ENCODE measurements at places on chromosomes 3 and 15. TPM values are rescaled to one million over a fixed set of nuclear protein-coding genes. Genes with fewer than 3 reads are reported as not detected.

DNA sequence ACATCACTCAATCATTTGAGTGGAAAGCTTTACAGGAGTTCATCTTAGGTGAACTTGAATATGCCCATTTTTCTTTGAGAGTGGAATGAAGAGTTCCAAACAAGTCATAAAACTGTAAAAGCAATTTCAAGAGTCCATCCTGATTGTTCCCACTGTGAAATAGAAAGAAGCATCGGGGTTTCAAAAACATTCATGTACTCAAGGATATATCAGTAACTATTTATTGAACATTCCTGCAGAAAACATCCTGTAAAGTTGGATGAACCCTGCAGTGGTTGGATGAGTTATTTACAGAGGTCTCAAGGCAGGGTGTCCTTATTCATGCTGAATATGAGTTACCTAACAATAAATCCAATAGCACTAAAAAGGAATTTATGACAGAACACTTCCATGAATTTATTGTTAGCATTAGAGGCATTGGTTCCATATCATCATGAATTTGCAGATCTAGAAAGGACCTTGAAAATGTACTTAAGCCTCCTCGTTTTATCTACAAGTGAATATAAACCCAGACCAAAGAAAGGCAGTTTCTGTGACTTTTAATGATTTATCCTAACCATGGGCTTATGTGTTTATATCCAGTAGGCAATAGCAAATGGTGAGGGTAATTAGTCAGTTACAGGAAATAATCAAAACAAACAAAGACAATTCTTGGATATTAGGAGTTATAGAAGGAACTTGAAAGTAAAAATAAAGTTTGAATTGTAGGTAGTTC lies 361.9 kb upstream of the KCNMB2 start:
- DNase-seq: peak; percentile 36

DNA sequence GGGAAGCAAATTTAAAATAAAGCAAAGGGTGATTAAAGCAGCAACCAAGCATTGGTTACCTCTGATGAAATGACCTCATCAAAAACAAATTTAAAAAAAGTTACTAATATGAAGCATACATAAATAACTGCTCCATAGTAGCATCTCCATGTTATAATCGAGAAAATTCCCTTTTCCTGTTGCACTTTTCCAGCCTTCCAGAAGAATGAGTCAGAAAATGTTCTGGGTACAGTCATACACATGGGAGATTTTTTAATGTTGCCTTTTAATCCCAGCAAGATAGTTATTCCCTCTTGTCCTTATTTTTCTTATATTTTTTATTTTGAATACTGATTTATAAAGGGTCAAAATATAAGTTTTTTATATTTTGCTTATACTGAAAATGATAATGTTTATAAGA lies 2.6 kb upstream of the TMCO5A start:
- DNase-seq: no peak

- DNase-seq: no peak
Observed at GRCh38 chr15:63523306-63523990, 19.1 kb downstream of the USP3 start.

DNA sequence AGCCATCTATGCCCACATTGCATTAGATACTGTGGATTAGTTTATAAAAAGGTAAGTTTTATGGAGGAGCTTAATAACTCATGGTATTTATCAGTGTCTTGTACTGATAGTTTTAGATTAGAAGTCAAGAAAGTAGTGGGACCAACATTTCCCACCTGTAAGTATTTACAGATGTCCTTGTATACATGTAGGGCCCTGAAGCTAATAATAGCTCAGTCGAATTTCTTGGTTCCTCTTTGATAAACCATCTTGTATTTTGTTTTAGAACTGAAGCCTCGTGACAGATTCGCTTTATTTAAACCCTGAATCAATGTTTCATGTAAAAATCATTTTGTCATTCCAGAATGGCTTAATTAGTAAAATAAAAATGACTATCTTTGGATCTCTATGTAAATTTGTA lies 73.4 kb downstream of the CRYBG3 start:
- DNase-seq: no peak

The SLC28A2 gene
- not detected for total RNA-seq

DNA sequence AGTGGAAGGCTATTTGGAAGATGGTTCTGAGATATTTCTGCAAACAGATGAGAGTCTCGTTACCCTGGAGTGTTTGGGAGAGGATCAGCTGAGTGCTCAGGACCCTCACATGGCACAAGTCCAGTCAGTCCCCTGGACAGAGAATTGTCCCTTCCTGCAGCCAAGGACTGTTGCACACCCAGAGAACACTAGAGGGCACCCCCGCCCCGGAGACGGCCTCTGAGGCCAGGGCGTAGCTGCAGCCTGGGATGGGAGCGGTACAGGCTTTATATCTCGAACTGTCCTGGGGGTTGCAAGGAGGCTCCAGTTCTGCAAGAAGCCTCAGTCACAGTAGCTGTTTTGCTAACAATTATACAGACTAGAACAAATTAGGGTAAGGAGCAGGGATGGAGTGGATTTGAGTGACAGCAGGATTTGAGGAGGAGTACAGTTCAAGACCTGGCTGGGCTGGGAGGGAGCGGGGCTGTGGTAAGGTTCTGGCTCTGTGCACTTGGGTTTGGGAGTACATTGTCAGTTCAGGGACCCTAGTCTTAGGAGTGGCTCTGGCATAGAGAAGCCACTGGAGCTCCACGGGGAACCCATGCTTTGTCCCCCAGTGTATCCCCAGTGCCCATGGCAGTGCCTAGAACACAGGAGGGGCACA lies 67.6 kb upstream of the HACD2 start:
- DNase-seq: no peak

- peak; percentile 96 for DNase-seq
Observed at GRCh38 chr3:101036213-101036618, 43.0 kb upstream of the ABI3BP start.

DNA sequence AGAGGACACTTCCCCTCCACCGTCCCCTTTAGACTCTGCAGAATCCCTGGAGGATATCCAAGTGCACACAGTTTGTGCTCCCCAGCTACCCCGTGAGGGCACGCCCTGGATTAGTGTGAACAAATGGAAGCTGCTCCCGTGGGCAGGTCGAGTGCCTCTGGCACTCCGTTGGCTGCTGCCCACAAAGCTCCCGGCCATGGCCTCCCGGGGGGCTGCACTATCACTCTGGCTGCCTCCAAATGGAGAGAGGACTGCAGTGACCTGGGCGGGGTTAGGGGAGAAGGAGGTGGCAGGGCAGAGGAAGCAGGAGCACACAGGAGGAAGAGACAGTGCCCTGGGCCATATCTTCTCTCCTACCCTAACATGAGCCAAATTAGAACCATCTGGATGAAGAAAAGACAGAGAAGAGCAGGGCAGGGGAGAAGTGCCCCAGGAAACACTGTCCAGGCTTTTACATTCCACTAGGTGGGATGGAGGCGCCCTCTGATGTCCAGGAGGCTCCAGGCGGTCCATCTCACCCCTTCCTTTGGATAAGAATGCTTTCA lies 29.4 kb upstream of the ACAD9 start:
- no peak for DNase-seq

DNA sequence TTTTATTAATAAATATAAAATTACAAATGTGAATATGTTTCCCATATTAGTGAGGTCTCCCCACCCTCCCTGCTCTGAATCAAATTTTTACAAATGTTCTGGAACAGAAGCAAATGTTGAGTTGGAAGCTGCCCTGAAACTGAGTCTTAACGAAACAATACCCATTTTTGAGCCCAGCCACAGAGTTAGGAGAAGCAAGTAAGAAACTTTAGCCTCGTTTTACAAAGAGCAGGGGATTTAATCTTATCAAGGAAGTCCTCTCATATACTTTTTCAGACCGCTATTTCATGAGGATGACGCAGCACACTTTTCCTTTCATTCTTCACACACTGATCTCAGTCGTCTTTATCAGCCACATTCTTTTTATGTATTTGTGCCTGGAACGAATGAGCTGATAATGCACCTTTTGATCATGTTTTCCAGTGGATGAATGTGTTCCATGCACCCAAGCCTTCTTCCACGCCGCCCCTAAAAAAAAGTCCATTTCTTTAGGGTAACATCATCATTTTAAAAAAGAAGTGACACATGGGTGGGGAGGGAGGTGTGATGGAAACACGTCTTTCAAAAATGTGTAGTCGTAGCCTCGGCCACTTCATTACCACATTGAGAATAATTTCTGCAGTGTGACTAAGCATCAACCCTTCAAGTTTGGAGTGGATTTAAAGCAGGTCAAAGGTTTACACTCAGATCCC lies 48.1 kb downstream of the SETMAR start:
- no peak for DNase-seq

DNA sequence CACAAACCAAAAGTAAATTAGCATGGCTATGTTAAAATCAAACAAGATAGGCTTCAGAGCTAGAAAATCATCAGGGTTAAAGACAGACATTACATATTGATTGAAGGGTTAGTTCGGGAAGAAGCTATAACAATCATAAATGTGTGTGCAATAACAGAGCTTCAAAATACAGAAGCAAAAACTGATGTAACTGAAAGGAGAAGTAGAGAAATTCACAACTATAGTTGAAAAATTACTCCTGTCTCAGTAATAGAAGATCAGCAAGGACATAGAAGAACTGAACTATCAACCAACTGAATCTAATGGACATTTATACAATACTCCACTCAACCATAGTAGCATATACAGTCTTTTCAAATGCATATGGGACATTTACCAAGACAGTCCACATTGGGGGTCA lies 59.4 kb downstream of the MCTP2 start:
- DNase-seq: no peak

The TRPM1 gene
- total RNA-seq: not detected

The MAP6D1 gene
- total RNA-seq: 14.4 TPM

DNA sequence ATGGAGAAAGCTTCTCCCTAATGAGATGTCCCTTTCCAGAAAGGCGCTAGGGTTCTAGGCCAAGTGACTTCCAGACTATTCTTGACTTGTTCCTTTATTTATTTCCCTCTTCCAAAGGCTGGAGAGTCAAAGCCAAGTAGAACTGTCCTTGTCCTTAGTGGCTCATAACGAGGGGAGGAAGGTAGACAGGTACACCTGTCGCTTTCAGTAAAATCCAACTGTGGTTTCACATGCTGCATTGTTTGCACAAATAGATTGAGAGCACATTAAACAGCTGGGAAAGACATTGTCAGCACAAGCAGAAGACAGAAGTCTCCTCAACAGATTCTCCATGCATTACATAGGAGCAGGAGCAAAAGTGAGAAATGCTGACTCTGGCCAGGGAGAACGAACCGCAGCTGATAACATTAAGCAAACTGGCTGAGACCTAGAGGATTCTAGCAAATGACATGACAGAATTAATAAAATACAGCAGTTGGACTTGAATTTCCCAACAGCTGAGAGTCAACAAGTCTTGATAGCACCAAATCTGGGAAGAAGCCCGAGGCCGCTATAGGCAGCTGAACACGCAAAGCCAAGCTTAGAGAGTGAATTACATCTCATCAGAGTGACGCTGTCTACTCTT lies 227.7 kb downstream of the TLE3 start:
- no peak for DNase-seq

The AAGAB gene
- total RNA-seq: 41.5 TPM

DNA sequence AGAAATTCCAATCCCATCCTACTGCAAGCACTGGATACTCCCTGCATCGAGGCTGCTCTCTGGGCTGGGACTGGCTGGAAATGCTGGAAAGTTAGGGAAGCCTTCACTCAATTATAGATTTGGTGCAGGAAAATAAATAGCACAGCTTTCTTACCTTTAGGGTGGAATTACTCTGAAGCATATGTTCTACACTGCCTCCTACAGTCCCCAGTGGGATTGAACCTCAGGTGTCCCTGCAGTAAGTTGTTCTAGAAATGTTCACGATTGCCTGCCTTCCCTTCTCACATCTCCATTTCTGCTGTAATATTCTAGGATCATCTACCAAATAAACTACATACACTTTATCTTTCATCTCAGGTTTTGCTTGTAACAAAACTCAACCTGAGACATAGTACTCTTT lies 536.7 kb upstream of the LMCD1 start:
- no peak for DNase-seq

GRCh38 chr3:124201786-124202185 lies 209.9 kb upstream of the ROPN1 start:
- no peak for DNase-seq

DNA sequence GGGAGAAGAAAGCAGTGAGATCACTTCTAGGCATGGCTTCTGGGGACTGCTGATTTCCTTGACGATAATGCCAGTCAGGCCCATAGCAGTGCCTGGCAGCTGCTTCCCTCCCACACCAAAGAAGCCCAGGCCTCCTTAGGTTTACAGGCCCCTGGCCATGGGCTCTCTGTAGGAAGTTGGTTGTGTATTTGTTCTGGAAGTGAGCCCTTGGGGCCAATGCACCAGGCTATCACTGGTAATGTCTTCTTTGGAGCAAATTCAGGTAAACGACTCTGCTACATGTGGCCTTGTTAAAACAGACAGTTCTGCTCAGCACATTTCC lies 89.3 kb downstream of the CCNL1 start:
- DNase-seq: no peak

DNA sequence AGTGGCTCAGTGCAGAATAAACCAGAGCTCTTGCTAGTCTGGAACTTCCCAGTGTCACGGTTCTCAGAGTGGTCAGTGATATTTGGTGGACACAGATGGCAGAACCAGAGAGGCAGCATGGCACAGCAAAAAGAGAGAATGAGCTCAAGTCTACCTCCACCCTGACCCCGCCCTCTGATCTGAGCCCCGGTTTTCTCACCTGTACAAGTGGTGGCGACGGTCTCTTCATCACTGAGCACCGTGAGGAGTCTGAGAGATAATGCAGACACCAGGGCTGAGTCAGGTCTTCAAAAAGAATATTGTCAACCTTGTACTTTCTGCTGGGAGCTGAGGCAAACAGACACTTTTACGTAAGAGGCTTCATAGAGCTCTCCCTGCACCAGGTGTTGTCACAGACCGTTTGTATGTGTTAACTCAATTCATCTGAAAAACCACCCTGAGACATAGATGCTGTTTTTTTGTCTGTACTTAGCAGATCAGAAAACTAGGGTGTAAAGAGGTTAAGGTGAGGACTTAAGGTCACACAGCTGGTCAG lies 13.2 kb downstream of the FGD5 start:
- DNase-seq: no peak

DNA sequence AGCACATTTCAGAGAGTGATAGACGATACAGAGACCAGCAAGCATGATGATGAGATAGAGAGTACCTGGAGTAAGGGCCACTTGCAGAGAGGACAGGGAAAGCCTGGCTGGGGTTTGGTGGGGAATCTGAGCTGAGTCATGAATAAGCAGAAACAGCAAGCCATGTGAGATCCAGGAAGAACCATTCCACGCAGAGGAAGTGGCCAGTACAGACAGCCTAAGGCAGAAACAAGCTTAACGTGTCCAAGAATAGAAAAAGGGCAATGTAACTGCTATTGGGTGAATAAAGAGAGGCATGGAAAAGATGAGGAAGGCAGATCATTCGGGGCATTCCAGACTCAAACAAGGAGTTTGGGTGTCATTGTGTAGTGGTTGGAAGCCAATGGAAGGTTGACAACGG lies 816.3 kb upstream of the CFAP20DC start:
- no peak for DNase-seq
